NCI-H1436 treated with DMSO at 0.1 percent for 48 hours (cell line): ENCODE measurements at places on chromosomes 2 and 18.

DNA sequence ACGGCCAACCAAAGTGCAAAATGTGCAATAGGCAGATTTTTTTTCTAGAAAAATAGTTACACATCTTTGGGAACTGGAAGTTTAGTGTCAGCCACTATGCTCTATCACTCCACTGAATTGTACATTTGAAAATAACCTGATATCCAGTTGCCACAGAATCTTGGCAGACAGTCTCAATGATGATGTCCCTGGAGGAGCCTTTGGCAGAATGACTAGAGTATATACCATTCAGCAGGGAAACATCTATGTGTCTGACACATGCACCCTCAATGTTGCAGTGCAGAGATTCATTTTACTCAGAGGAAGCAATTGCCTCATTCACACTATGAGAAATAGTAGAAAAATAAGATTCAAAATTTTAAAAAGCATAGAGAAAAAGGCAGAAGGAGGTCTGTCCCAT, 475.8 kb downstream of the LRRTM4 start:
- DNase-seq: no peak

- DNase-seq: no peak
Measured at GRCh38 chr2:218605432-218605831, 2.3 kb upstream of the PLCD4 start.

- DNase-seq: no peak
Measured at GRCh38 chr2:28979041-28979440, 2.1 kb upstream of the TOGARAM2 start.

- DNase-seq: no peak
Measured at GRCh38 chr18:48023334-48024008, 93.0 kb upstream of the SMAD2 start.

GRCh38 chr2:240051697-240052096, 1.6 kb downstream of the OR6B3 start:
- DNase-seq: no peak

DNA sequence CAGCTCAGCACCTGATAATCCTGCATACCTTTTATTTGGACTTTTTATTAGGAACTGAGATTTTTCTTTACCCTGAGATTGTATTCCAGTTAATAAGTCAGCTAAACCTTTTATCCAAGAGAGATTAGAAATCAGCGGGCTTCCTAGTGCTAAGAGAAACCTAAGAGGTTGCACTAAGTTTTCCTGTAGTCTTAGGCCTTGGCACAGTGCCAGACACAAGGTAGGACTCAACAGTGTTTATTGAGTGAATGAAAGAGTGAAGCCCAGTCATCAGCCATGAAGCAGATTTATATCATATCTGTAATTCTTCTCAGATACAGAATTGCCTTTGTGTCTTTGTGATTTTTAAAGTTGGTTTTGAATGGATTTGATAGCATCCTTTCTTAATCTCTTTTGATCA, 13.6 kb downstream of the OTX1 start:
- DNase-seq: no peak

- no peak for DNase-seq
Measured at GRCh38 chr18:37006742-37007141, 177.8 kb downstream of the KIAA1328 start.

- DNase-seq: no peak
Measured at GRCh38 chr2:189913821-189914220, 129.6 kb downstream of the PMS1 start.

DNA sequence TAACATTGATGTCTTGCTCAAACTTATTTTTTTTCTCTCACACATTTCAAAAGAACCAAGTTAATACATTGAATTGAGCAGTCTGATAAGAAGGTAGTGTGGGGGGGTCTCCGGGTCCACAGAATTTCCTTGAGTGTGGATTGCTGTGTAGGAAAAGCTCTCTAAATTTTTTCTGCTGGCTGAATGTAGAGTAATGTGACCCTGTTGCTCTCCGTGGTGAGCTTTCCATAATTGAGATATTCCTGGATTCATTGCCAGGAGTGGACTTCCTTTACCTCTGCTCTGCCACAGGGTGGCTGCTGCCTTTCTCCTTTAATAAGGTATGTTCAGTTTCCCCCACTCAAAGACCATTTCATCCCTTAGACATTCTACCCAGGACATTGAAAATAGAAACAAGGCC, 50.9 kb downstream of the PKP4 start:
- DNase-seq: no peak

DNA sequence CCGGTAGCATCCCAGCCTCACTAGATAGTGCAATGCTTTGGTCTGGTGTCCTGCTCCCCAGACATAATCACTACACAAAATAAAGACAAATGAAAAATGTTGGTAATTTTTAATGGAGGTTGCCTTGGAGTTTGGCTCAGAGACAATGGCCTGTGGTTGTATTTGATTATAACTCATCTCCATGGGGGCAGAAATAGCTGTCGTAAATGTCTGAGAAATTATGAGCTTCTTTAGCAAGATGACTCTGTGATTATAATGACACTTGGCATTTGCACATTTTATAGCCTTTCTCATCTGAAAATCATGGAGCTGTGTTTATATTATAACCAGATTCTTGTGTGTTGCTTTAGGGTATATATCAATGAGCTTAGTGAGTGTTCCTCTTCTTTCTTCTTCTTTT, 1779.7 kb upstream of the CELF4 start:
- DNase-seq: no peak

- no peak for DNase-seq
Measured at GRCh38 chr2:151928380-151928779, 100.2 kb upstream of the ARL5A start.

GRCh38 chr18:34224423-34225217, at the start of gene NOL4:
Gene NOL4, minus strand, starts transcription at chr18:34224913. Its CDS starts 1,660 bp downstream, at chr18:34223253.
- peak; percentile 92 for DNase-seq

GRCh38 chr2:238897911-238898311, 50.0 kb downstream of the TWIST2 start:
- no peak for DNase-seq

- no peak for DNase-seq
Measured at GRCh38 chr2:200279857-200280256, 26.6 kb upstream of the SPATS2L start.

GRCh38 chr2:57862153-57862552, 184.5 kb upstream of the VRK2 start:
- no peak for DNase-seq

DNA sequence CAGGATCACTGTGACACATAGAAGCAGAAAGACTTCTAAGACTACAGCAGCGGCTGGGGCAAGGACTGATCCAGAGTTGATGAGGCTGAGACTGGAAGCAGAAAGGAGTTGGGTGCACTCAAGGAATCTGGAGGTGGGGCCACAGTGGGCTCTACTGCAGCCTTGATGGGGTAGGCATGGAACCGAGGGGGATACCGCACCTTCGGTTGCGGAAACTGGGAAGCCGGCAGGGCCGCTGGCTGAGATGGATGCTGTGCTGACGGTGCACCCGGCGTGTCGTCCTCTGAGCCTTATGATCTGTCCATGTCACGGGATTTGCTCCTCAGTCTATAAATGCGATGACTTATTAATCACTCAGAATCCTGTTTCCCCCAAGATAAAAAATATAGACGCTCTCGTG, 473.5 kb upstream of the MYT1L start:
- no peak for DNase-seq

GRCh38 chr2:60353406-60353800, 200.1 kb downstream of the BCL11A start:
- no peak for DNase-seq

- DNase-seq: no peak
Measured at GRCh38 chr2:25810428-25810827, 67.9 kb downstream of the ASXL2 start.

DNA sequence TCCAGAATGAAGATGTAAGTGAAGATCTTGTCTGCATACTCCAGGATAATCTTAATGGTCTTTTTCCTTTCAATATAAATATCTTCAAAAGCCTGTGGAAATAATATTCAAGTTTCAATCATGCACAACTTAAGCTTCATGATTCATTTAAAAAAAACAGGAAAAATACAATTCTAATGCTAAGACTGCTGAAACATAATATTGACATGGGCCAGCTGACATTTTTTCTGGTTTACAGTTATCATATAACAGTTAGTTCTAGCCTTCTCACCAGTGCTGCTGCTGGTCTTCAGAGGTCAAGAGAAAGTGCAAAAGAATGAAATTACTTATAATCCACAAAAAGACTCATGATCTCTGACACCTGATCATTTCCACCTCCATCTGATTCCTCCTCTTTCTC, 110.4 kb upstream of the SCN1A start:
- no peak for DNase-seq

DNA sequence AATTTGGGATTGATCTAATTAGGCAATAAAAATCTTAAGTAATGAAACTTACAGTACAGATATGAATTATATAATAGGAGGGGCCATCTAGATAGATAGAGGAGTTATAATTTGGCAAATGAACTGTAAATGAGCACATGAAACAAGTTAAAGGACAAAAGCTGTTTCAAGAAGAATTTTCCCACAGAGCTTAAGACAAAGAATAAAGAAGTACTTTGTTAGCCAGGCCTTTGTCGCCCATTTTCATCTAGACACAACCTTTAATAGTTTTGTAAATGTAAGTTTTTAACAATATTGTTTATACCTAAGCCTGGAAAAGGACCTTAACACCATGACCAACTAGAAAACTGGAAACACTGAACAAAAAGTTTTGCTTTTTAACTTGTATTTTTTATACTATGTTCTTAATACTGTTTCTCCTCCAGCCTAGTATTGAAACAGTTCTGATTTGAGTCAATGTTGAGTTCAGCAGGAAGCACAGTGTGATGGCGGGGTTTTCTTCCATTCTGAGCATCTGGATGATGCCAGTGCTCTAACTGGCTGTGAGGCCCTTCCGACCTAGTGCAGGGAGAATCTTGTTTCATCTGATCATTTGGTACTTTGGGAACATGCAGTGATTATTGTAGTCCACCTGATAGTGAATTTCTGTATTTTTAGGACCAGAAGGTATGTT, 37.6 kb downstream of the FARP2 start:
- no peak for DNase-seq

GRCh38 chr2:133484106-133484505, 84.2 kb downstream of the NCKAP5 start:
- no peak for DNase-seq

DNA sequence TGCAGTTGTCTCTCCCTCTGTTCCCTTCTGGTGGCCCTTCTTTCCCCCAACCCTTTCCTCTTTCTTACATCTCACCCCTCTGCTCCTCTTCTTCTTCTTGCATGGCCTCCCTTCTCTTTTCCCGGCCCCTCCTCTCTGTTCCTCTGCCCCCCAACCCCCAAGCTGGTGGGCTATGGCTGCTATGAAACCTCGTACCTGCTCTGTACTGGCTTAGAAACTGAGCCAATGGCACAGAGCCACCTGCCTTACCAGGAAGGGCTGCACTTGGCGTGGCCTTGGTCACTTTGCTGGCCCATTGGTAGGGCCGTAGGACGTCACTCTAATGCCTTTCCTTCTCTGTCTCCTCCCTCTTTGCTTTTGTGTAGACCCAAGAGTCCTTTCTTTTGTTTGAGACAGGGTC, 78.9 kb downstream of the LRRFIP1 start:
- no peak for DNase-seq

- no peak for DNase-seq
Measured at GRCh38 chr18:61198486-61198885, 134.7 kb upstream of the CDH20 start.

GRCh38 chr18:60191926-60192325, 180.6 kb downstream of the MC4R start:
- DNase-seq: no peak

DNA sequence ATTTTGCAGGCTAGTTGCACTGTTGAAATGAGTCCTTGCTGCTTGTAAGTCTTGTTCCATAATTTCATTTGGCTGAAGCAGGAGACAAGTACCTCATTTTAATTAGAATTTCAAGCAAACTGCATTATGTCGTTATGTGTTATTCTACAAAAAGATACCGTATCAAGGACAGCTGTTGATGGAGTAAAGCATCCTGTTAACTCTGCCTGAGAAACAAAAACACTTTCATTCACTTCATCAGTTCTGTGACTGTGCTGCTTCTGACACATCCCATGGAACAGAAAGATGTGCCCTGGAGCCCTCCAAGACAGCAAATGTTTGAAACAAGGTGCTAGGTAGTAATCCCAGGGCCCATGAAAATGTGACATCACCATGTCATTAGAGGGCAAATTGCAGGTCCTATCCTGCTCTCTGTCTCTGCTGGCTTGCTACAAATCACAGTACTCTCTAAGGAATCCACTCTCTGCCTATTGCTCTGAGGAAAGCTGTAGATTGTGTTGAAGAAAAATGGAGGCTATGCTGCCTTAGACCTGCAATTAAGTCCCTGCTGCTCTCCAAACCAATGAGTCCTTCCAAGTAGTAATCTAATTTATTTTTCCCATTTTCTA, 209.7 kb upstream of the PARD3B start:
- no peak for DNase-seq

GRCh38 chr2:12616456-12617156, 100.1 kb upstream of the TRIB2 start:
- no peak for DNase-seq

DNA sequence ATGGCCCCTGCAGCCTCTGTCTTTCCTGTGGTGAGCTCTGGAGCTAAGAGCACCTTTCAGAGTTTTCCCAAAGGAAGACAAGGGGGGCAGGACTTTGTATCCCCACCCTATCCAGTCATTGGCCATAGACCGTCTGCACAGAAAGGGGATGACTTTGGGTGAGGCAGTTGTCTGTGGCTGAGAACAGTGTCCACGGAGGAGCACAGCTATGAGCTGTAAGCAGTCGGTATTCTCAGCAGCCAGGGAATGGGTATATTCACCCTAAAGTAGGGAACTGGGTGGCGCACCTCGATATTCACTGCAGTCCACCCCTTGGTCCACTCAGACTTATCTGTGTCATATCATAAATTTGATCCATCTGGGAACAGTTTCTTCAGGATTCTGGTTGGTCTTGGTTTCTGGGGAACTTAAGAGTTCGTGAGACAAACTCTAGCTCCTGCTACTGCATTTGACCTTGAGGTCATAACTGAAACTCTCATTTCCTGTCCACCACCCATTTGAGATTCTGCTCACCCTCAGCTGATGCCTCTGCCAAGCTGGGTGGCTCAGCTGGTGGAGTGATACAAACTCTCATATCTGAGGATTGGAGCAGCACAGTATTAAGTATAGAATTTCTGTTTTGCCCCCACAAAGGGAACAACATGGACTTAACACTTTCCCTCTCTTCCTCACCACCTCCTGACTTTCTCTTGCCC, 45.2 kb upstream of the SCG2 start:
- no peak for DNase-seq

GRCh38 chr18:79129120-79129519, 59.9 kb downstream of the ATP9B start:
- no peak for DNase-seq

GRCh38 chr18:35609236-35609635, 27.7 kb downstream of the GALNT1 start:
- DNase-seq: no peak

DNA sequence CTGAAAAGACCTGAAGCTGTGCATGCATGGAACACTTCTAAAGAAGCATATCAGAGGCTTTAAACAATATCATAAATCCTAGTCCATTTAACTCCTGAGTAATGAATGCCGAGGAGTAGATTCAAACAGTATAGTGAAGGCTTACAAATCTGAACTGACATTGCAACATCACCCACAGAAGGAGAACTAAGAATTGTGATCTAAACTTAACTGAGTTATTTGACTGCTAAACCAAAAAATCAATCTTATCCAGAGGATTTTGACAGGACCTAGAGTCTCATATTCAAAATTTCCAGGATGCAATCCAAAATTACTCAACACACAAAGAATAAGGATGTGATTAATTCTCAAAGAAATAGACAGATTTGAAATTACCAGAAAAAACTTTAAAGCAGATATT, 181.0 kb downstream of the SLC39A10 start:
- no peak for DNase-seq
